Stromal cell of bone marrow (primary cell): ENCODE measurements at places on chromosomes 2 and 18.
A peak's percentile ranks its signal among the peaks of the same experiment; 100 is the strongest.

GRCh38 chr2:57181315-57182038 lies 865.1 kb upstream of the VRK2 start:
- peak; percentile 12 for DNase-seq

DNA sequence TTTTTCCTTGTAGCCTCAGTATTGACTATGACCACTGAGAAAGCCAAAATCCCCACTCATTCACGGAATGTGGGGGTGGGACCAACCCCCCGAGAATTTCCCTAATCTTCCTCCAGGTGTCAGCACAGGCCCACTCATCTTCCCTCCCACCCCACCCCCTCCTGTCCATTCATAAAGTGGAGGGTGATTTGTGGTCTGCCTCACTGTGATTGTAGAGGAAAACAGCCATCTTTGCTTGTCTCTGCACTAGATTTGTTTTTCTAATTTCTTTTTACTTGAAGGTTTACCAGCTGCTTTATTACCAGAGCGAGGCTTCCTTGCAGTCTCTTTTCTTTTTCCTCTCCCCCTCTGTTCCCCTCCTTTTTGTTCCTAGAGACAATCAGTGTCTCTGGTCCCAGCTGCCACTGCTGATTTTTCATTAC lies 171.8 kb downstream of the ICOS start:
- DNase-seq, result no peak

DNA sequence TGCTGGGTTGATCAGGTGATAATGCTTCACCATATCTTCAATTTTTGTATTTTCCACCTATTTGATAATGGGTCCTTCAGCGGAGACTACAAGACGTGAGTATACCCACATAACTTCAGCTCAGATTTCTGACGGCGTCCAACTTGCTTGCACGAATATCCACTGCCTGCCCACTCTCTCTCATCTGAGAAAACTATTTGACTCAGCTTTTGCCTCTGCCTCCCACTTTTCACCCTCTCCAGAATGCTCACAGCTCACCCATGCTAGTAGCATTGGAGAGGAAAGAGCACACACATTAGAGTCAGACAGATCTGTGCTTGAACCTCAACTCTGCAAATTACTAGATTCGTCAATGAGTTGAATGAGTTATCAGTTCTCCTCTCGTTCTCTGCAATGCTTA lies 166.8 kb downstream of the BCL2 start:
- DNase-seq, result no peak

DNA sequence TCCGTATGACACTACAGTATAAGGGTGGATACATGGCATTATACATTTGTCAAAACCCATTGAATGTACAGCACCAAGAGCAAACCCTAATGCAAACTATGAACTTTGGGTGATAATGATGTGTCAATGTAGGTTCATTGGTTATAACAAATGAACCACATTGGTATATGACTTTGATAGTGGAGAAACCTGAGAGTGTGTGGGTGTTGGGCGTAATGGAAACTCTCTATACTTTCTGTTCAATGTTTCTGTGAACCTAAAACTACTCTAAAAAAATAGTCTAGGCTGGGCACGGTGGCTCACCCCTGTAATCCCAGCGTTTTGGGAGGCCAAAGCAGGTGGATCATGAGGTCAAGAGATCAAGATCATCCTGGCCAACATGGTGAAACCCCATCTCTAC lies 6.5 kb upstream of the ACTG2 start:
- DNase-seq, result no peak

DNA sequence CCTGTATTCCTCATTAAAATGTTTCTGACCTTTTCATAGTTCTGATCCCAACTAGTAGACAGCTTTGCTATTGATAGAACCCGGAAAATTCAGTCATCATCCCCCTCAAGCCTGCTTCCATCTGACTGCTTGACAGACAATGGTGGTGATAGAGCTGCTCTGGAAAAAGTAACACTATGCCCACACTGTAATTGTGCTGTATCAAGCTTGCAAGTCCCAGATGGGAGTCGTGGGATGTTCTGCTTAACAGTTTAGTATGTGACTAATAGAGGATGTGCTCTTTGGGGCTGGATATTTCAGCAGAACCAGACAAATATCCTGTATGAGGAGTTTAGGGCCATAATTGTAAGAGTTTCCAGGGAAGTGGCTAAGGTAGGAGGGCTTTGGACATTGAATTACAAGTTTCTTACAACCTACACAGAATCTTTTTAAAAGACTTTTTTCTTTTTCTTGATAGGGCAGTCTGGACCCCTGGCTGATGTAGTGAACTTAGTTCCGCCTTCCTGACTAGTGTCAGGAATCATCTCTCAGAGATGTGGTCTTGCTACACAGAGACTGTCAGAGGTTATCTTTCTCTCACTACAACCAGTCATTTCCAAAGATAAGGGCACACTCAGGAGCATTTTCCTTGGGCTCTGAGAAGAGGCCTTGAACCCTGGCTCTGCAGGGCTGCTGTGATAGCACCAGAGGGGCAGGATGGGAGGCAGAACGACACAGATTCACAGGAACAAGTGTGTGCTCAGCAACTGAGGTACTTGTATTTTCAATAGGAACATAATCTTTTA lies 158.0 kb upstream of the RBMS1 start:
- DNase-seq, result peak; percentile 45
